Activated T-cell treated with anti-CD3 and anti-CD28 coated beads, Interleukin-2, amount 50 U/mL, for 48 hours (primary cell): ENCODE measurements at places on chromosomes 12 and 14.

- no peak for DNase-seq
Observed at GRCh38 chr12:51955702-51956101, 4.2 kb downstream of the ACVR1B start.

DNA sequence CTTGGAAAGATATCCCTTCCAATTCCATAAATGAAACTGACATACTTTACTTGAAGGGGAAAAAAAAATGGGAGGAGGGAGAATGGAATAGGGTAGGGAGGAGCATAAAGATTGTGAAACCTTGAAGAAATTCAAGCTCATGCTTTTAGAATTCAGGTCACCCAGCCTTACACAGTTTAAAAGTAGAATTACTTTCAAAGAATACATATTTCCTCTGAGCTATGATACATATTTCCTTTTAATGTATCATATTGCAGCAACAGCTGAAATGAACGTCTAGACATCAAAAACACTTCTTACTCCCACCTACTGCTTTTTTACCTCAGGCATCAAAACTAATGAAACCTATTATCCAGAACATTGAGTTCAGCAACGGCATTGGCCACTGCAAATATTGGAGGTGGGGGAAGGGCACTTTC lies 156.0 kb downstream of the MED13L start:
- DNase-seq, result no peak

GRCh38 chr14:101489092-101489760 lies 72.1 kb upstream of the DIO3 start:
- DNase-seq, result no peak

GRCh38 chr14:31902002-31902401 lies 175.1 kb upstream of the ARHGAP5 start:
- DNase-seq, result no peak

DNA sequence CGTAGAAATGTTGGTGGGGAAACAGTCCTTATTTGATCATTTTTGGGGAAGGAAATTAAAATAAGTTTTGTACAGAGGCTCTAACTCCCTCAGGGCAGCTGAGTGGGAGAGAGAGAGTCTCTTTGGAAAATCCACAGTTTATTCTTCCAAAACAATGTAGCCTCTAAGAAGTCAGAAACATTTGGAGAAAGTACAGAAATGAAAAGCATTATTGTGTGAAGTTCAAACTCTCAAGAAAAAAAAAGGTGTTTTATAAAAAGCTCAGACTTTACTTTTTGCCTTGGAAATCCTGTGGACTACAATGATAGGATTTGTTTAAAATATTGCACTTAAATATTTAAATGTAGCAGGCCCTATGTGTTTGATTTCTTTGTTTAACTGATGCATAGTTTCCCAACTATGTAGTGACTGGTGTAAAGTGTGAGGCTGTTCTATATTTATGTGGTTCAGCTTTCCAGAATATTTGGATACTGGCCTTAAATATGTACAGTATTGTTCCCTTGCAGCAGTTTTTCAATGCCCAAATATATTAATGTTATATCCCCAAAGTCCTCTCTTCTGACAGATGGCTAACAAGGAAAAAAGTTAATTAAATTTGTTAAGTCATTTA lies 82.0 kb upstream of the OTOGL start:
- DNase-seq, result no peak
